ENCODE measurements at places on chromosomes 7 and 10. TPM values are rescaled to one million over a fixed set of nuclear protein-coding genes. Genes with fewer than 3 reads are reported as not detected.

Gene OR2A5
- total RNA-seq, result under 0.01 TPM

GRCh38 chr10:129942936-129943715, 20.9 kb downstream of the EBF3 start:
- DNase-seq, result no peak
- H3K4me3 ChIP-seq, result no peak overlapping the region
- H3K27me3 ChIP-seq, result peaks cover 12% of the 10 kb centered on the region

DNA sequence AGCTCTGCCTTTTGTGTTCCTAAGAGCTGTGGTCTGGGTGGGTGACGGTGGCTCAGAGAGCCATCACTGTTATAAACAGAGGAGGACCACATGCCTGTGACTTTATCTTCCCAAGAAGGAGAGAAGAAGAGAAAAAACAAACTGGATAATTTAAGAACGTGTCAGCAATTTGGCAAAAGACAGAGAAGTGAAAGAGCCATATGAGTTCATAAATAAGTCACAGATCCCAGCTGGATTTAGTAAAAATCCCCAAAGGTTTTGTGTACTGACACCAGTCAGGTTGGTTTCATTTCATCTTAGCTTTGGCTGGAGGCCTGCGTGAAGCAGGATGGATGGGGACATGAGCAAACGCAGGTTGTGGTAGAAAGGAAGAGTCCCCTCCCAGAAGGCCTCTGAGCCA, 120.7 kb downstream of the CXCL12 start:
- no peaks in the 10 kb centered on the region for H3K27me3 ChIP-seq
- H3K4me1 ChIP-seq, result no peaks in the 10 kb centered on the region

DNA sequence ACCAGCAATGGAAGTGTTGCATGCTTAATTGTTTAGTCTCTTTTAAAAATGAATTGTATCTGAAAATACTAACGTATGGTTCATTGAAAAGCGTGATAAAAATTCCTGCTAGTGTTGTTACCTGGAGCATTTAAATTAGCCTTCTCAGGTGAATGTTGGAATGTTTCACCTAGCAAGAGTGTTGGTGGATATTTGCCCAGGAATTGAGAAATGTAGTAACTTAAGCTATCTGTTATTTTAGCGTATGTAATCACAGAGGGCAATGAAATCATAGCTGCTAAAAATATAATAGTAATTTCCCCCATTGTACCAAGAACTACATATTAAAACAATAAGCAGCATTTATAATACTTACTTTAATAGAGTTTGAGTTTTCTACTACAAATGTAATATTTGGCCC, 166.1 kb upstream of the KIAA1217 start:
- H3K27ac ChIP-seq, result no peak overlapping the region
- no peaks in the 10 kb centered on the region for H3K36me3 ChIP-seq
- DNase-seq, result no peak
- H3K4me1 ChIP-seq, result no peaks in the 10 kb centered on the region

- H3K4me1 ChIP-seq, result no peaks in the 10 kb centered on the region
- H3K27ac ChIP-seq, result no peak overlapping the region
- H3K36me3 ChIP-seq, result no peaks in the 10 kb centered on the region
Measured at GRCh38 chr7:70619659-70620058, 512.3 kb upstream of the GALNT17 start.

DNA sequence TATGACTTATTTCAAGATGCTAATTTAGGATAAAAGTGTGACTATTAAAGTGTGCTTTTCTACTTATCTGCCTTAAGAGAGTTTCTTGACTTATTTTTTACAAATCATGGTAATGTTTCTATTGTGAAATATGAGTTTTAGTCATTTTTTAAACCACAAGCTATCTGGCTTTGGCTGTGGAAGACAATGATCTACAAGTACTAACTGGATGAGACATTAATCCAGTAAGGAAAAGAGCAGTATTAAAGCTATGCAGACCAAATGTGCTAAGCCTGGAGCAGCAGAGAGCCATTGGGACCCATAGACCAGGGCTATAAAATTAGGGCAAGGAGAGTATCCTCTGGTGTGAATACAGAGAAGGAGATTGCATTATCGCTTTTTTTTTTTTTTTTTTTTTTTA, 92.4 kb downstream of the SEMA3A start:
- no peak overlapping the region for H3K4me3 ChIP-seq
- H3K4me1 ChIP-seq, result no peaks in the 10 kb centered on the region
- no peaks in the 10 kb centered on the region for H3K27me3 ChIP-seq
- DNase-seq, result no peak
- H3K27ac ChIP-seq, result no peak overlapping the region
- no peaks in the 10 kb centered on the region for H3K36me3 ChIP-seq

All from adrenal gland (tissue), 19 donors.